ENCODE measurements at places on chromosomes 13 and 19.

GRCh38 chr13:23470790-23471614 is 37.5 kb upstream of the SACS start:
- peak; percentile 48 for DNase-seq

DNA sequence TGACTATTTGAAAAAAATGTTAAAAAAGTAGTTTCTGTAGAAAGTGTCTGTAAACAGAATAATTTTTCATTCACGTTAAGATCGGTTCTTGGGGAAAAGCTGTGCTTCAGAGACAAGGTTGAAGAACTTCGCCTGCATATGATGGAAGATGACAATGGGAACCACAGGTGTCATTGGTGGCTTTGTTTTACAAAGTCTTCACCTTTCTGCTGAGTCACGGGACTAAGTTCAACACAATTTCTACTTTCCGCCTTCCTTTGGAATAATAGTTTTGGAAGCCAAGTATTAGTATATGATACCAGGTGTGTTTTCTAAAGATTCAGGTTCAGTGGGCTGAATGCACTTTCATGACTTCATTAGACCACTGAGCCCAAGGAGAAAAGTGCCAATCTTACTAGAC is 155.6 kb upstream of the RNF113B start:
- DNase-seq: no peak

DNA sequence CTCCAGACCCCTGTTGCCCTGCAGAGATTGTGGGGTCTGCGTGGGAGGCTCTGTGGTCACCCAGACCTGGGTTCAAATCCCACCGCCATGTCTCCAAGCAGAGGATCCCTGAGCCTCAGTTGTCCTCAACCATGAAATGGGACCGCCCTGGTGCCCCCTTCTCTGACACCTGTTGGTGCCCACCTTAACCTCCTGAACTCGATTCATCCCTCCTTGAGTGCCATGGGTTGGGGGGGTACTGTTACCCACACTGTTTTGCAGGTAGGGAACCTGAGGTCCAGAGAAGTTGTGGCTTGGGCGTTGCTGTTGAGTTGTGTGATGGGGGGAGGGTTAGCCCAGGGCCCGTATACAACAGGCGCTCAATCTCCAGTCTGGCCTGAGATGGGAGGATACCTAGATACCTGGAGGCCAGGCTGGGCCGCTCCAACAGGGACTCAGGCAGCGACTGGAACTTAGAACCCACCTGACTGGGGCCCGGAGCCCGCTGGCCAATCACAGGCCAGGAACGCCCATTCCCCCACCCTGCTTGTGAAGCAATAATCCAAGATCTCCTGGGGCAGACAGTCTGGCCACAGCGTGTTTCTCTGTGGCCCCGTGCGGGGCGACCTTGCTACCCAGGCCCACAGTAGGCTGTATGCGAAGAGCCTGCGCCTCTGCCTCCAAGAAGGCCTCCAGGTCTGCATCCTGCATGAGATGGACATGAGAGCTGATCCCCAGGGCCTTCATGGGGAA is 2.8 kb downstream of the ARID3A start:
- no peak for DNase-seq

DNA sequence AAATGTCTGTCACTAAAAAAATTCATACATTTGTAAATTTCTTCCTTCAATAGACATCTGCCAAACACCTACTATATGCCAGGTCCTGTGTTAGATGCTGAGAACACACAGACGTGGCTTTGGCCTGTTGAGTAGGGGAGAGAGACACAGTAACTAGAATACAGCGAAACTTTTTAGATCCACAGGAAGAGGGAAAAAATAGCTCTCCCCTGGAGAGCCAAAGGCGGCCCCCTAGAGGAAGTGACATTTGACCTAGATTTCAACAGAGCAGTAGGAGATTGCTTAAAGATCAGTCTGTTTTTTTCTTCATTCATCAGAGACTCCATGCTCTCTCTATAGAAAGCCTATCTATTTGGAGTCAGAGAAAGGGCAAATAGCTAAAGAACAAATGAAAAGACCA is 11.3 kb downstream of the LCP1 start:
- DNase-seq: no peak

DNA sequence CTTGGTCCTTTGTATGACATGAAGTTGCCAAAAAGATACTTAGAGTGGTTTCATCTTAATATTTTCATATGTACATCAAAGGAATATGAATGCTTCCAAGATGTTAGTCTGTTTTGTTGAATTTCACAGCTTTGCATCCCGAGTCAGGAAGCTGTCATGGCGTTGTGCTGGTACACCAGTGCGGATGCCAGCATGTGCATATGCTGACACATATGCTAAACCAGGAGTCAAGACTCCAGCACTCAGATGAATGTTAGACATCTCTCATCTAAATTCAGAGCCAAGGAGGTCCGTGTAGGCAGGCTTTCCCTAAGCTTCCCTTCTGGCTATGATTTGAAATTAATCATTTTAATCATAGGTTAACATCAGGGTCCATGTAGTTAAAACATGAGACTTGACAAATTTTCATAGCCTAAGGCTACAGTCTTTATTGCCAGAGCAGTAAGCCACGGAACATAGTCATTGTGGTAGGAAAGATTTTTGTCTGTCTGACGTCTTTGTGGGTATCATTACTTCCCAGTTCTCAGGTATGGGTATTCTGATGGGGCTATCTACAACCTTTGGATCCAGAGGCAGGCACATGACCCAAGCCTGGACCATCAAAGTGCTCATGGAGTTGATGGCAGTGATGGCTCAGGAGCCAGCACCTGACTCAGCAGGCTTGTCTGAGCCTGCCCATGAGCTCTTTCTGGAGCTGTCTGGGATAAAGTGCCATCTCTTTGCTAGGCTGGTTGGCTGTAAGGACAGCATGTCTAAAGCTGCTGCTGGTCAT is 246.1 kb downstream of the KCNRG start:
- DNase-seq: no peak

- DNase-seq: no peak
These were observed 11.1 kb upstream of the NANOS3 start for GRCh38 chr19:13865571-13866462.

GRCh38 chr13:71806886-71807285 is 60.1 kb downstream of the DACH1 start:
- DNase-seq: no peak

DNA sequence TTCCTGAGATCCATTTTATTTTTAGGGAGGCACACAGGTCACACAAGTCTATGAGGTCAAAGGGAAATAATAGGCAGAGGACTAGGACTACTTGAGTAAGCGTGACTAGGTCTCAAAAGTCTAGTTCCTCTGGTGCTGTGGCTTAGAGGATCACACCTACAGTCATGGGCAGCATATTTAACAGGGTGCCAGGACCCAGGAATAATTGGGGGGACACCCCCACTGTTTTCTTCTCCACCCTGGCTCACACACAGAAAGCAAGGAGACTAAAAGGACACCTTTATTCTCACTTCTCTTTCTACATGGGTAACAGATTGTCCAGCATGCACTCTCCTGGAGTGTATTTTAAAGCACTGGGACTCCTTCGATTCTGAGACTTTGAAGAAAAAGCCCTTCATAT is 26.2 kb downstream of the OXGR1 start:
- no peak for DNase-seq

GRCh38 chr13:32852526-32852925 is 163.7 kb upstream of the KL start:
- DNase-seq: no peak

DNA sequence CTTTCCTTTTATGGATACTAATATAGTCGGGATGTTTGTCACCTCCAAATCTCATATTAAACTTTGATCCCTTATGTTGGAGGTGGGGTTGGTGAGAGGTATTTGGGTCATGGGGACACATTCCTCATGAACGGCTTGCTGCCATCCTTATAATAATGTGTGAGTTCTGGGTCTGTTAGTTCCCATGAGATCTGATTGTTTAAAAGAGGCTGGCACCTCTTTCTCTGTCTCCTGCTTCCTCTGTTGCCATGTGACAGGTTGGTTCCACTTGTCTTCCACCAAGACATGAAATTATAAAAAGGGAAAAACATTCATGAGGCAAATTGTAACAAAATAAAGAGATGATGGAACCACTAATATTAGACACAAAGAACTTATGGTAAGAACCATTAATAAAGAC is 107.8 kb upstream of the ATXN8OS start:
- DNase-seq: no peak

GRCh38 chr19:47228168-47228936 is 2.6 kb downstream of the BBC3 start:
- peak; percentile 67 for DNase-seq

DNA sequence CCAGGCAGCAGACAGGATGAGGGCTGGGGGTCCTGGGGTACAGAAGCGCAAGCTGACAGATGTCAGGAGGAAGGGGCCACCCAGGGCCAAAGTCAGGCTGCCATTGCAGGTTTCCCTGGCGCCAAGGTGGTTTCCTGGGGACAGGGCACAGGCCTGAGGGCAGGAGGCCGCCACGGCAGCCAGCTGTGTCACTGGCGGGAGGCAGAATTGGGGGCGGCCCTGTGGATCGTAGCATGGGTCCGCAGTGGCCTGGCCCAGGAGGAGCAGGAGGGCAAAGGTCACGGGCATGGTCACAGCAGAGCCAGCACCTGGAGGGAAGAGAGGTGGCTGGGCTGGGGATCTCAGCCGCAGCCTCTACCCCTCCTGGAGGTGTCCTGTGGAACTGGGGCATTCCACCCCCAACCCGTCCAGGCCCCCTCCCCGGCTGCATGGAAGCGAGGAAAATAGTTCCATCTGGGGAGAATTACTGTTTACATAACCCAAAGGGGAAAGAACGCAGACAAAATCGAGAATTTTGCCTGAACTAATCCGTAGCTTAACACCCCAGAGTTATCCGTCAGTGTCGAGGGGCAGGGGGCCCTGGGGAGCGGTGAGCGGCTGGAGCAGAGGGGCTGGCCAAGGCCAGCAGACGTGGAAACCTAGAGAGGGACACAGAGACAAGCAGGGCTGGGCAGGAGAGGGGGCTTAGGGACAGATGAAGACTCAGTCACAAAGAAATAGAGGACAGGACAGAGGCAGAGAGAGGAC is 1.9 kb downstream of the NTN5 start:
- DNase-seq: no peak

DNA sequence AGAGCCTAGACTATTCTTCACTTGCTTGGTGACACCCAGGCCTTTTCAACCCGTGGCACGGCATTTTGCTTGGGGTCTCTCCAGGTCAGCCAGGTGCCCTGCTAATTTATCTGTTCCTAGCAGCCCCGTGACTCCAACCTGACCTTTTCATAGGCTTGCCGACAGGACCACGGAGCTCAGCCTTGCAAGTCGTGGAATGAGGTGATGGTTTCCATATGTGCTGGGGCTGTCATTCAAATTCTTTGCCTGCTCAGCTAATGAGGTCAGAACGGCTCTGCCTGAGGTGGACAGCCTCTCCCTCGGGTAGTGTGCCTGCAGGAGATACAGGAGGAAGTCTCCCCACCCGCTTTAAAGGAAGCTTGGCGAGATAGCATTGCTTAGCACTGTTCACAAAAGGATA is 61.0 kb downstream of the SHISA2 start:
- DNase-seq: no peak

DNA sequence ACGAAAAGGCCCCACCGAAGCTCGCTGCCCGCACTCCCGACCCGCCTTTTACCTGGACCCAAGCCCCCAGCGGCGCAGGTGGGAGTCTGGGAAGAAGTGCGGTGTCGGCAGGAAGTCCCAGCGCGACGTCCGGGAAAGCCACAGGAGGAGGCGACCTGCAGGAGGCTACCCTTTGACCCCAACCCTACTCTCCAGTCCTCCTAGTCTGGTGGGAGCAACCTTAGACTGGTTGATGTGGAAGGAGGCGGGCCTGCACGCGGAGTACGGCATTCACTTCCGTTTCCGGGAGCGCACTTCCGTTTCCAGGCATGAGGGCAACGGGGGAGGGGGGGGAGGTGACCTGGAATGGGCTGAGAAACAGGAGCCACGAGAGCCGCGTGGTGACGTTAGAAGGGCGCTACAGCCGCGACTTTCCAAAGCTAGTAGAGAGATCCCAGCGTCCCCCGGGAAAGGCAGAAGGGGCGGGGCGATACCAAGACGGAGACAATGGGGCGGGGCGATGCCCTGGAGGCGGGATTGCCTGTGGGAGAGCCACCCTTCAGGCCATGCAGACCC is 28.5 kb downstream of the ZNF266 start:
- peak; percentile 77 for DNase-seq

GRCh38 chr13:99033814-99034213 is 56.0 kb upstream of the DOCK9 start:
- DNase-seq: no peak

- no peak for DNase-seq
These were observed 2.0 kb downstream of the CAPN12 start for GRCh38 chr19:38742296-38742695.

GRCh38 chr13:33322543-33322809 is 36.9 kb upstream of the STARD13 start:
- no peak for DNase-seq

GRCh38 chr19:49301866-49302252 is 23.1 kb downstream of the SLC6A16 start:
- DNase-seq: no peak

- DNase-seq: peak; percentile 61
These were observed 399 bp upstream of the SPTBN4 start for GRCh38 chr19:40466219-40466984.

DNA sequence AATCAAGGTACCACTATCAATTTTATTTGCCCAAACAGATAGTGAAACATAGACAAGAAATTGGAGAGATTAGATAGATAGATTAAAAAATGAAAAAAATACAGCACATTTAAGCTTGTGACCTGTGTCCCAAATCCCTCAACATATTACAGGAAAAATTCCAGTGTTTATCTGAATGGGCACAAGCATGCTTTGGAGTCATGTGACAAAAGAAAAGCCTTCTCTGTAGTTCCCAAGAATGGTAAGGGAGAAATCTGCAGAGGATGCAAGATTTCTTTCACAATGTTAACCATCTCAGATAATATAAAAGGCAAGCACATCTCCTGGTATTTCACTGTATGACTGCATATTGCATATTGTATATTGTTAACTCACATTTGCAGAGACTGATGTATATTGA is 168.0 kb downstream of the PCDH9 start:
- no peak for DNase-seq

DNA sequence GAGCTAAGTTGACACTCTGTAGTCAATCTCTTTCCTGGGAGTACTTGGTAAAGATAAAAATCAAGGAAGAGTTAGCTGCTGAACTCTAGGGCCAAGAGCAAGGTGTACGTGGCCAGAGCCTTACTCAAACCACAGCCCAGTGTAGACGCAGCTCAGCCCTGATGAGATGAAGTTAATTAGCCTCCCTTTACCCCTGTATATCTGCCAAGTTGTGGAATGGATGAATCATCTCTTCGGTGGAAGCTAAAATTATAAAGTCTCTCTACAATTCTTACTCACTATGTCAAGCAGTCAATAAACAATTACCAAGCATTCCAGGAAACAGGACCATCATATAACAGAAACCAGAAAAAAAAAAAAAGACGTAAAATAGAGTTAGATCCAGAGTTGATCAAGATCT is 146.9 kb upstream of the UFM1 start:
- DNase-seq: no peak

- no peak for DNase-seq
These were observed 135.3 kb downstream of the CACNA1A start for GRCh38 chr19:13370948-13371347.

GRCh38 chr13:100211016-100211710 is 122.3 kb downstream of the PCCA start:
- no peak for DNase-seq

GRCh38 chr13:114237415-114238112 is 2.9 kb downstream of the CDC16 start:
- no peak for DNase-seq

GRCh38 chr13:105572401-105572800 is 963.1 kb downstream of the EFNB2 start:
- no peak for DNase-seq

GRCh38 chr19:35013820-35014754 is 14.0 kb downstream of the GRAMD1A start:
- DNase-seq: no peak

GRCh38 chr13:37097076-37097475 is 8.4 kb downstream of the CSNK1A1L start:
- DNase-seq: no peak
